ENCODE measurements at places on chromosomes 16 and 17.

GRCh38 chr17:40605306-40605705, 40.0 kb upstream of the CCR7 start:
- DNase-seq, result no peak

DNA sequence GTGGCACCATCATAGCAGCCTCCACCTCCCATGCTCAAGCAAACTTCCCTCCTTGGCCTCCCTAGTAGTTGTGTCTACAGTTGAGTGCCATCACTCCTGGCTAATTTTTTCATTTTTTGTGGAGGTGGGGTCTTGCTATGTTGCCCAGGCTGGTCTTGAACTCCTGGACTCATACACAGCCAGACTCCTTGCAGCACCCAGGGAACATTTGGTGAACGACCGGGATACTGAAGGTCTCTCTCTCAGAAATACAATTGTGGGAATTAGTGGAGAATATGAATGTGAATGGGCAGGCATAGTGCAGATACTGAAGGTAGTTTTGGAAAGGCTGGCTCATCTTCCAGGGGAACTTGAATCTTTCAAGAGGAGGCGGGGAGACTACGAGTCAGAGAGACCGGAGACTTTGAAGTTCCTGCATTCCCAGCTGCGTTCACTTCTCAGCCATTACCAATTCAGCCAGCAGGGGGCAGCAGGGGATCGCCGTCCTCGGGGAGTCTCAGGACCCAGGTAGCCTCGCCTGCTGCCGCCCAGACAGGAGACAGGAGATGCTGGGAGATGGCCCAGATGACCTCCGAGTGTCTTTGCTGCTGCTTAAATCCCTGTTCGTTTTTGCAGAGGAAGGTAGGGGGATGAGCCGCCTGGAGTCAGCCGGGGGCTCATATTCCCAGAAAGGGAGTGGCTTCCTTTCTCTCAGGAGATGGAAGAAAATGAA, 68.6 kb downstream of the HAPSTR1 start:
- DNase-seq, result peak; percentile 58

GRCh38 chr16:3486506-3487215, 8.6 kb downstream of the C16orf90 start:
- DNase-seq, result no peak

DNA sequence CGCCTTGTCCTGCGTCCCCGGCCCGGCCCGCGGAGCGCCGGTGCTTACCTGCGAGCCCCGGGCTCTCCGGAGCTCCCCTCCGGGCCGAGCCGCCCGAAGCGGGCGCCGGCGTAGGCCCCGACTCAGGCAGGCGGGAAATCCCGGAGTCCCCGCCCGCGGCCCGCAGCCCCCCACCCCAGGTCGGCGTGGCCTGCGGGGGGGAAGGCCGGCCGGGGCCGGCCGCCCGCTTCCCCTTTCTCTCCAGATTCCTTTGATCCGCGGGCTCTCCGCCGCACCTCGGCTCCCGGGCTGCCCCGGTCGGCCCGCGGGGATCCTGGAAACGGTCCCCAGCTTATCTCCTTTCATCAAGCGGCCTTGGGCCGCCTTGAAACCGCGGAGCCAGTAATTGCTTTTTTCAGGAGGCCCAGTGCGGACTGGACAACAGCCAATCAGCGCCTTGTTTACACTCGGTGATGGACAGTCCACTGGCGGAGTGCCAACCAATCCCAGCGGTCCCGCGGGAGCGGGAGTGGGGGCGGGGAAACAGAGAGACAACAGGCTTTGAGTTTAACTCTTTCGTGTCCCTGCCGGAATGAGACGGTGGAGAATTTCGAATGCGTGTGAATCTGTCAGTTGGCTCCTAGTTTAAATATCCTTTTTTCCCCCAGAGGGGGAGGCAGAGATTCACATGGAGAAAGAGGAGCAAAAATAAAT, 1.4 kb upstream of the BAHCC1 start:
- peak; percentile 100 for DNase-seq

DNA sequence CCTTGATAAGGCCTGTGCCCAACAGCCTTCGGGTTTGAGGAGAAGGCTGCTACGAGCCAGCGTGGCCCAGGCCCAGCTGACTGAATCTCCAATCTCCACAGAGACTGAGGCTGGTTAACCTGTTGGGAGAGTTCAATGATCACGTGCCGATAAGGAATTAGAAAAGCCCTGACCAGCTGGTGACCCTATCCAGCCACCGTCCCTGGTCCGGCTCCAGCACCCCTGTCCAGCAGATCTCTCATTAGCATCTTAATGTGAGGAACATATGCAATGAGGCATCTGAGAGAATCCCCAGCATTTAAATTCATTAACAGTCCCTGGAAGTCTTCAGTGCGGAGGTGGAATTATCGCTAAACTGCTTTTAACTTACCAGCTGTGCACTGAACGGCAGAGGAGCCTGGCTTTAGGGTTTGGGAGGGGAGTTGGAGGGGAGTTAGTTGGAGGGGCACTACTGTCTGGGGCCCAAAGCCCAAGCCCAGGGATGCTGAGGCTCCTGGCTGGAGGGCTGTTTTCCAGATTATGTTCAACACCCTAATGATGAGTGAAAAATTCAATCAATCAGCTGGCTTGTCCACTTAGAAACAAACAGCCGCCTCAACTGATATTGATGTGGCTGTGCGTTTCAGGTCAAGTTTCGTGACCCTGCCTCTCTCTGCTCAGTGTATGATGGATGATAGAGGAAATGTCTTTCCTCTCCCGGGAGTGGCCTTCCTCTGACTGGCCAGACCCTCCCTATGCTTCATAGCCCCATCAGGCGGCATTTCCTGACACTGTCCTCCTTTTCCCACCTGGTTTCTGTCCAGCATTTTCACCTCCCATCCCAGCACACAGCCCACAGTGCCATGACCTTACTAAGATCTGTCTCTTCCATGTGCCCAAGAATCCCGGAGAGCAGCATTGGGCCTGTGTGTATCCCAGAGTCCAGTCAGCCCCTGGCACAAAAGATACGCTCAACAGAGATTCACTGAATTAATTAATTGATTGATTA, 184.5 kb downstream of the CCT6B start:
- DNase-seq, result no peak

- no peak for DNase-seq
Observed at GRCh38 chr16:50842589-50842988, 100.7 kb downstream of the CYLD start.

DNA sequence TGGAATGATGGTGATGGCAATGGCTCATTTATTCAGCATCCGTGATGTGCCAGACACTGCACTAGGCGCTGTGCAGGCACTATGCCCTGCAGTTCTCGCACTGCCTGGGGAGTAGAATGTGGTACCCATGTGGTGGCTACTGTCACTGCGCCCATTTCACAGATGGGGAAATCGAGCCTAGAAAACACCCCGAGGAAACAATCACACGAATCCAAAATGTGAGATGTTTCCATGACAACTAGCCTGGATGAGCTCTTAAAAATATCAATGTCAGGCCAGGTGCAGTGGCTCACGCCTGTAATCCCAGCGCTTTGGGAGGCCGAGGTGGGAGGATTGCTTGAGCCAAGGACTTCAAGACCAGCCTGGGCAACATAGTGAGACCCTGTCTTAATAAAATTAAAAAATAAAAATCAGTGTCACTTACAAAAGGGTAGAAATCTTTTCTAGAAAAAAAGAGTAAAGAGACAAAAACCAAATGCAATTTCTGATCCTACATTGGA, 57.9 kb upstream of the TNRC6A start:
- DNase-seq, result no peak

- DNase-seq, result no peak
Observed at GRCh38 chr16:80285104-80285503, 255.7 kb upstream of the DYNLRB2 start.

DNA sequence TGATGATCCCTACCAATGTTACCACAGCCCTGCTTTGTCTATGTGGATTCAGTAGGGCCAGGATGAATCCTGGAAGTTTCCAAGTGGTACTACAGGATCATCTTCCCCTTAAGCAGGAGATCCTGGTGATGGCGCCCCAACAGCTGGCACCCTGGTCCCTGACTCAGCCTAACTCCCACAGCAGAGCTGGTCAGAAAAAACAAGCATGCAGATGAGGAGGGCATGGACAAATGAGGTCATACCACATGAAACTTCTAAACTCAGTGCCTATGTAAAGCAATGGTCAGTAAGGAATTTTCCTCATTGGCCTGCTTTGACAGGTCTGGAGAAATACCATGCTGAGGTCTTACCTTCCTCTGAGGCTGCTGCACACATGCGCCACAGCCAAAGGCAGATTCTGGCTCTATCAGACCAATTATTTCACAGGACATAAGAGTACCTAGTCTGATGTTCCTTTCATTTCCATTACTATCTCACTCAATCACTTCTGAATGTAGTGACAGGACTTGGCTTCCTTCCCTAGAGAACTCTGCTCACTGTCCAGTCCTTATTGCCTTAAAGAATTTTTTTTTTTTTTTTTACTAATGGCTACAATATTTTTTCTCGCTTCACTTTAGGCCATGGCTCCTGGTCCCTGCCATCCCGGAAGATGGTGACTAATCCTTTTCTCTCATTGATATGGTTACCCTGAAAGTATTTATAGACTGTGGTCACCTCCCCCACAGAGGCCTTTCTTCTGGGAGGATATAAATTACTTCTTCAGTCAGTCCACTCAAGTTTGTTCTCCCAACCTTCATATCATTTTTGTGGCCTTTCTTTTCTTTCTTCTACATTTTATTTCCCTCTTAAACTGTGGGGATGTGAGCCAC, 525.2 kb upstream of the PSMD7 start:
- no peak for DNase-seq

GRCh38 chr16:31429796-31430195, 1.6 kb upstream of the COX6A2 start:
- DNase-seq, result no peak

DNA sequence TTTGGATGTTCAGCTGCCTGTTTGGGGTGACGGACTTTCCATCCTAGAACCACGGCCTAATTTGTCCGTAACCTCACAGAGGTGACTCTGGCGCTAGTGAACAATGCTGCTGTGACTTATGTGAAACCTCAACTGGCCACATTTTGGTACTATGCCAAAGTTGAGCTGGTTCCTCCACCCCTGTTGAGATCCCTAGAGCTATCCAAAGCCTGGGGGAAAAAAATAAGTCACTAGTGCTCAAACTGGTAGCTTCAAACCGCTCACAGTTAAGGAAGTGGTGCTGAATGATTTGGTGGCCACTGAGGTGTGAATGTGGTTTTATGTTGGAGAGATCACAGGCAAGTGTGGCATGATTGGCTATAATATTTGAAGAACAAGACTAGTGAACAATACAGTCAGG, 11.3 kb upstream of the TUBG2 start:
- peak; percentile 17 for DNase-seq

DNA sequence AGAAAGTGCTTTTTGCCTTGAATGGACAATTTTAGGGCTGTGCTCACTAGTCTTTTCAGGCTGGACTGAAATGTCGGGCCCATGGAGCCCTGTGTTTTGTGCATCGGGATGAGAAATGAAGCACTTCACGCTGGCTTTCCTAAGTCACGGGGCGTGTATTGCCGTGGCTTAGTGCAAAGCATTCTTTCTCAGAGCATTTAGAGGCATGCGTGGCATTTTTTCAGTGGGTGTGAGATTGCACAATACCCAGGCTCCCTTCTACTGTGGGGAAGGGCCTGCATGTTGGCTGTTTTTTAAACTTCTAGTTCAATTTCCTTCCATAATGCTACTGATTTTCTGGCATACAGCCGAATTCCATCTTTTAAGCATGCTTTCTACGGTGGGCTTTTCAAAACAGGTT, 12.6 kb upstream of the POLR3E start:
- no peak for DNase-seq

- no peak for DNase-seq
Observed at GRCh38 chr17:14474591-14474990, 173.7 kb downstream of the HS3ST3B1 start.

- DNase-seq, result no peak
Observed at GRCh38 chr16:65916995-65917394, 449.5 kb upstream of the CDH5 start.

DNA sequence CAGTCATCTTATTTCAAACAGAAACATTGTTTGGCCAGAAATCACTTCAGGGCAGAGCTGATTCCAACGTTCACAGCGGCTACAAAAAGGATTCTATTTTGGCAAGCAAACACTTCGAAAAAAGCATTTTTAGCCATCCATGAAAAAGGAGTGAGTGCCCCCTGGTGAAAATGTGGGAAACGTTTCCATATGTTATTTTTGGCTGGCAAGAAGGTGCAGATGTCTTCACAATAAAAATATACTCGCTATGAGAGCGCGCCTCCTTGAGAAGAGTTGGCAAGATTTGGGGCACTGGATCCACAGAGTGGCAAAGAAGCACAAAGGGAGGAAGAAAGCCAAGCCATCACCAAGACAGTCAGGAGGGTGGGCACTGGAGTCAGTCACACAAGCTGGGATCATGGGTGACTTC, 191.1 kb downstream of the CHD9NB start:
- no peak for DNase-seq

DNA sequence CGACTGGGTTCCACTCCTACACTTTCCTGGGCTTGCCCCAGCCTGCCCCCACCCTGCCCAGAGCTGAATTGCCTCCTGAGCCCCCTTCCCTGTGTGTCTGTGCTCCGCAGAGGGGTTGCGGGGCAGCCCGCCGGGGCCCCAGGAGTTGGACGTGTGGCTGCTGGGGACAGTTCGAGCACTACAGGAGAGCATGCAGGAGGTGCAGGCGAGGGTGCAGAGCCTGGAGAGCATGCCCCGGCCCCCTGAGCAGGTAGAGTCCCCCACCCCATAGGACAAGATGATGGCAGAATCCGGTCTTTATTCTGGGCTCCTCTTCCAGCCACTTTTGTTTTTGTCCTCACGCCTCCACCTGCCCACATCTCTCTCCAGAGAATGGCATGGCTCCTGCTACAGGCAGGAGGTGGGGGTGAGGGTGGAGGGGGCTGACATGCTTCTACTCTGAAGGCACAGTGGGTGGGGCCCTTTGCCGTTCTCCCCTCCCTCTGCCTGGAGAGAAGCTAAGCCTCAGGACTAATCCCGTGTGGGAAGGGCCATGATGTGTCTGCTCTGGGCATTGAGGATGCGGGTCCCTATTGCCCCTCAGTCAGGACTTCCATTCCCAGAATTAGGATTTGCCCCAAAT, 3.5 kb downstream of the ACBD4 start:
- no peak for DNase-seq

DNA sequence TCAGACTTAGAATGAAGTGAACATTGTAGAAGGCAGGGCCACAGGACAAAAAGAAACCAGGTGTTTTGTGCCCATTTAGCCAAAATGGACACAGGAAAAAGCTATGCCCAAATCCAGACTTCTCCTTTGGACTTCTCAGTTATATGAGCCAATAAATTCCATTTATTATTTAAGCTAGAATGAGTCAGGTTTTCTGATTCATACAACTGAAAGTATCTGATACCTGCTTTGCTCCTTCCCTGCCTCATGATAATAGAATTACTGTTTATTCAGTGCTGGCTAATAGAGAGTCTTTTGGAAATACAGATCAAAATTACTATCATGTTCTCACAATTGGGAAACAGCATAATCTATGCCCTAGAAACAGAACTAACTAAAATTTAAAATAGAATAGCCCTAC, 8.7 kb upstream of the CPD start:
- DNase-seq, result no peak

- DNase-seq, result peak; percentile 83
Observed at GRCh38 chr17:67467500-67468455, 90.7 kb downstream of the PITPNC1 start.

DNA sequence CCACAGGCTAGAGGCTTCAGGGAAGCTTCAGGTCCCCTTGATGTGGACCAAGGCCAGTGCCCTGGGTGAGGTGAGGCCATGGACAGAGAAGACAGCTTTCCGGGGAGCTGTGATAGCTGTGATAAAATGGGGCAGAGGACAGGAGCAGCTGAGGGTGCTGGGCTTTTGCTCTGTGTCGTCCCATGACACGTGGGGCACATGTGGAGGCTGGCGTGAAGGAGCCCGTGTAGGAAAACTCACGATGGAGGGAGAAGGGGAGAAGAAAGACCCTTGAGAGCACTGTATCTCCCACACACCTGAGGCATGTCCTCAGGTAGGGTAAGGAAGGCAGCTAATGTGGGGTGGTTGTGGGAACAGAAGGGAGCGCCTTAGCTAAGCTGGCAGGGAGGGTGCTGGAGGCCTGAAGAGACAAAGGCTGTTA, 21.3 kb downstream of the B9D1 start:
- DNase-seq, result no peak
